ENCODE measurements at places on chromosomes 11 and 22.
A peak's percentile ranks its signal among the peaks of the same experiment; 100 is the strongest.

DNA sequence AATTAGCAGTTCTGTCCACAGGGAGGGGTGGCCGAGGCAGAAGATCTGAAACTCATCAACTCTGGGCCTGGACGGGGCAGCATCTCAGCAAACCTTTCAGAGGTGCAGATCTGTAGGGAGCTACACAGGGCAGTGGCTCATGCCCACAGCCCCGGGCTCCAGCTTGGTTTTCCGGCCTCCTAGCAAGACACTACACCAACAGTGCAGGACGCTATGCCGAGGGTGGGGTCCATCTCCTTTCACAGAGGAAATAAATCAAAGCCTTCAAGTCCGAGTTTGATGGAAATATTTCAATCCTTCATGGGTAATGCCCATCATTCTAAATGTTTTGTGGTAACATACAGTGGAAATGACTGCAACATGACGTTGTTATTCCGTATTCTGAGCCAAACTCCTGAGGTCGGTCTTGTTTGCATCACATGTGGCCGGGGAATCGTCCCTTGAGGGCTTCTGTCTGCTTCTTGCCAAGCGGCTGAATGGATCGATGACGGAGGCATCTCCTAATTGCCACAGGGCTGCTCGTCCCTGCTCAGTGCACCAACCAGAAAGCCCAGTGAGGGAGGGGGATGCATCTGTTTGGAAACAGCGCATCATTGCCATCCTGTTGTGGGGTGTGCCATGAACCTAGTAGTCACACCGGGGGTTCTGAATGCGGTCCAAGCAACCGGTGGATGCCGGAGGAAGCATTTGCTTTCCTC lies 30.0 kb downstream of the LINC01488 start:
- no peak for DNase-seq

DNA sequence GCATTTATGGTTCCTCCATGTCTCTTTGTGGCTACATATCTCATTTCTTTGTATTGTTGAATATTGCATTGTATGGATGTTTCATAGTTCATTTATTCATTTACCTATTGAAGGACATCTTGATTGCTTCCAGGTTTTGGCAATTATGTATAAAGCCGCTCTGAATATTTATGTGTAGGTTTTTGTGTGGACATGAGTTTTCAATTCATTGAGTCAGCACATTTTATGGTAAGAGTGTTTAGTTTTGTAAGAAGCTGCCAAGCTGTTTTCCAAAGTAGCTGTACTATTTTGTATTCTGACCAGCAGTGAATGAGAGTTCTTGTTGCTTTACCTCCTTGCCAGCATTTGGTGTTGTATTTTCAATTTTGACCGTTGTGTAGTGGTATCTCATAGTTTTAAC lies 39.2 kb downstream of the KDM2A start:
- no peak for DNase-seq

- no peak for DNase-seq
These were observed 2.8 kb upstream of the AIFM3 start for GRCh38 chr22:20964090-20964798.

GRCh38 chr11:58509748-58510147 lies 1.8 kb upstream of the OR5B21 start:
- no peak for DNase-seq

DNA sequence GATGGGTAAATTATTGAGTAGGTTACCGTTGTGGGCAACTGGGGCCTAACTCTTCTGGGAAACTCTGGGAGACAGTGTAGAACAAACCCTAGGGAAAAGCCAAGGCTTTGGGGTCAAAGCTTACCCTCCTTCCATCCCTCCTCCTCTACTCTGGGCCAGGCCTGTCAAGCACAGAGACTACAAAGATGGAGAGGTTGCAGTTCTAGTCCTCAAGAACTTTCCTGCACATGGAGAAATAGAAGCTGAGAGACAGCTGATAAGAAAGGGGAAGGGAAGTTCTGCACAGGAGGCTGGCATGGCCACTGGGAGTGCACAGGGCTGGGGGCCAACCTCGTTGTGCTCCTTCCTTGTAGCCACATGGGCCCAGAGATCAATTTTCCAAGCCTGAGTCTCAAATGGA lies 67.2 kb upstream of the ALX4 start:
- no peak for DNase-seq

DNA sequence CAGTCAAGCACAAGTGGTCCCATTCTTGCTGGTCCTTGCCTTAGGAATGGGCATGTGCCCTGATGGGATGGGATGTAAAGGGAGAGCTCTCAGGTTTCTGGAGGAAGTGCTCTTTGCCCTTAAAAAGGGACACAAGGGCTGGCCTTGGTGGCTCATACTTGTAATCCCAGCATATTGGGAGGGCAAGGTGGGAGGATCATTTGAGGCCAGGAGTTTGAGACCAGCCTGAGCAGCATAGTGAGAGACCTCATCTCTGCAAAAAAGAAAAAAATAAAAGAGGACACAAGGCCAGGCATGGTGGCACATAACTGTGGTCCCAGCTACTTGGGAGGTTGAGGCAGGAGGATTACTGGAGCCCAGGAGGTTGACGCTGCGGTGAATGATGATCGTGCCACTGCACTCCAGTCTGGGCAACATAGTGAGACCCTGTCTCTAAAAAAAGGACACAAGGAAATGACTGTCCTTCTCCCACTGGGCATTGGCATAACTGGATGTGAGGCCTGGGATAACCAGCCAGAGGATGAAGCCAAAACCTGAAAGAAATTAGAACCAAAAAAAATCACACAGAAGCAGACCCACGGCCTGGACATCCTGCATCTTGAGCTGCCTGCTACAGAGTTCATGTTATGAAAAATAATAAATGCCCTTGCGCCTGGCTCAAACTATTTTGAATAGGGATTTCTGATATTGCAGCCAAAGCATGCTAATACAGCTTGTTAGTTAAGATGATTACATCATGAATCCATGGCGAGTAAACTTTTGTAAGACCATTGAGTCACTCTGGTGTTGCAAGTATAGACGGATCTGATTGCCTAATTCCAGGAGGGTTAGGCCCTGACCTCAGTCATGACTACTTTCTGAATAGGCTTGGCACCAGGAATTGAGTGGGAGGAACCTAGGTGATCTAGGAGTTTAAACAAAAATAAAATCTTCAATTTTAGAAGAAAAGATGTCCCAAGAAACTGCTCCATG lies 12.9 kb upstream of the CRKL start:
- no peak for DNase-seq

- DNase-seq, result no peak
These were observed at the start of gene SSH3 for GRCh38 chr11:67303132-67303834. Gene SSH3, plus strand, starts transcription at chr11:67303530. Its CDS starts 96 bp downstream, at chr11:67303626.

- DNase-seq, result no peak
These were observed 73.5 kb upstream of the ZC3H12C start for GRCh38 chr11:110019675-110020074.

DNA sequence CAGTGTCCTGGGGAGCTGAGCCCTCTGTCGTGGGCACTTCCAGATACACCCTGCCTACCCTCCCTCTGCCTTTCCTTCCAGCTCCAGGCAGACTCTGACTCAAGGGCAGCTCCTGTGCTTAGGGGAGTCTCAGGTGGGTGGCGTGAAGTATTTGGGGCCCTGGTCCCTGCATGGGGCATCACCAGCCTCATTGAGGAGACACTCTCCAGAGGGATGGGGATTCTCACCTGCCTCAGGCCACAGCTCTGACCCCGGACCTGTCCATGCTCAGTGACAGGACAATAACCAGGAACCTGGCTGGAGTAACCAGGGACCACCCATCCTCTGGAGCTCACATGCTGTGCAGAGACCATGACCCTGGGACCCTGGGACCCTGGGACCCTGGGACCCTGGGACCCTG lies 41.2 kb downstream of the GGTLC2 start:
- no peak for DNase-seq

DNA sequence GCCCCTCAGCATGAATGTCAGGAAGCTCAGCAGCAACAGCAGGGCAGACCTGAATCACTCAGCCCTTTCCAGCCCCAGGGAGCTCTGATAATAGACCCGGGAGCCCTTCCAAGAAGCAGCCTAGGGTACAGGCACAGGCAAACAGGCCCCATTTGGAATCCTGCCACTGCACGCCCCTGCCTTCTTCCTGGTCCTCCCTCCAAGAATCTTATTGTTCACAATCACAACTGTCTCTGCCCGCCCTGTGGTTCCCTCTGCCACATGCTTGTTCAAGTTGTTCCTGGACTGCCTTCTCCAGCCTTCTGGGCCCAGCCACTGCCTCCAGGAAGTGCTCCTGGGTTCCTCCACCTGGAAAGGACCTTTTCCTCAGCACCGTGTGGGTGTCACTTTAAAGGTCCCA lies 54.6 kb downstream of the LRRC32 start:
- DNase-seq, result no peak

GRCh38 chr11:132125988-132126871 lies 755.8 kb downstream of the NTM start:
- DNase-seq, result no peak

- DNase-seq, result no peak
These were observed 20.6 kb upstream of the DDI1 start for GRCh38 chr11:104015649-104016415.

- no peak for DNase-seq
These were observed 12.8 kb downstream of the FBXO3 start for GRCh38 chr11:33761471-33761870.

DNA sequence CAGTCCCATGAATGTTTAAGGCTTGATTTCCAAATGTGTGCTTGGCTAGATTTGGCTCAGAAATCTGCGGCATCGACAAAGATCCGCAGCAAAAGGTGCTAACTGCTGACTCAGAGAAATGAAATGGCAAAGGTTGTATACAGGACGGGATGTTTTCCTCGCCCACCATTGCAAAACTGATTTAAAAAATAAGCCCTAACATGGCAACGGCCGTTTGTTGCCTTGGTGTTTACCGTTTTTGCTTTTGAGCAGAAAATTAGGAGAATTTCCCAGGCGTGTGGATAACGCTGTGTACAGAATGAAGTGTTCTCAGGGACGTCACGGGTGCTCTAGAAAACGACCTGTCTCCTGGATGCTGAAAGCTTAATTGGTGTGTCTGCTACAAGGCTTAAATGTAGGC lies 70.2 kb downstream of the ARHGAP8 start:
- no peak for DNase-seq

DNA sequence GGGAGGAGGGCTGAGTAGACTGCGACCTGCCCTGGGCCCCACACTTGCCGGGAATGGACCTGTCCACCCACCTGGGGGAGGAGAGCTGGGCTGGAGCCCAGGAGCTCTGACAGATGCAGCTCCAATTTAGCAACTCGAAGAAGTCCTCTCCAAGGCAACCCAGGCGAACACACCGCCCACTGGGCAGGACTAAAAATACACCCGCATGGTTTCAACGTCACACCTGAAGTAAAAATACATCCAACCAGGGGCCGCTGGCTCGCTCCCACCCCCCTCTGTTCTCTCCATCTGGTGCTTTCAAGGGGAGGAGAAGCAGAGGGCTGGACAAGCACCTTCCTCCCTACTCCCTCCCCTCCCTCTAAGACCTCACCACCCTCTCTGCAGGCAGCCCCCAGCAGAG lies 119.9 kb downstream of the FEZ1 start:
- DNase-seq, result no peak

DNA sequence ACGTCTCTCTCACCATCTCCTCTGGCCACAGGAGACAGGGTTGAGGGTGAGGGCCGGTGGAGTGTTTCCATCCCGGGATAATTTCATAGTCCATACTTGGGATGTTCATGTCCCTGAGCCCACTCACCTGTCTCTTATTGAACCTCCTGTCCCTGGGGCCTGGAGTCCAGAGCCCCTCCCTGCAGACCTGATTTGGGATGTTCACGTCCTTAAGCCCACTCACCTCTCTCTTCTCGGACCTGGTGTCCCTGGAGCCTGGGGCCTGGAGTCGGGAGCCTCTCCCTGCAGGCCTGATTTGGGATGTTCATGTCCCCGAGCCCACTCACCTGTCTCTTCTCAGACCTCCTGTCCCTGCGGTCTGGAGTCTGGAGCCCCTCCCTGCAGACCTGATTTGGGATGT lies 868.2 kb downstream of the BRD1 start:
- DNase-seq, result peak; percentile 42

DNA sequence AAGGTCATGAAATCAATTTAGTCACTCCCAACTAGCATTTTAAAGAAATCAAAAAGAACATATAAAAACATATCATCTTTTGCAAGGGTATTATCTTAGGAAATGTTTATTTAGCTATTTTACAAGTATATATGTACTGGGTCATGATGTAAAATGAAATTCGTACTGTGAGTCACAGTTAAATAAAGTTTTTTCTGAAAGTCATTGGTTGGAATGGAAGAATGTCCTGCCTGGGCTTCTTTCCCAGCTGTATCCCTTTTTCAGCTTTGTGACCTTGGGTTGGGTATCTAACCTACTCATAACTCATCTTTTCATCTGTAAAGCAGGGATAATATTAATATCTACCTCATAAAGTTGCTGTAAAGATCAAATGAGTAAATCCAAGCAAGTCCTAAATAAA lies 15.7 kb downstream of the FDX1 start:
- no peak for DNase-seq

GRCh38 chr11:125594958-125595357 lies 2.3 kb downstream of the STT3A start:
- DNase-seq, result no peak

- DNase-seq, result no peak
These were observed 42.7 kb upstream of the MRGPRX1 start for GRCh38 chr11:18981897-18982296.

DNA sequence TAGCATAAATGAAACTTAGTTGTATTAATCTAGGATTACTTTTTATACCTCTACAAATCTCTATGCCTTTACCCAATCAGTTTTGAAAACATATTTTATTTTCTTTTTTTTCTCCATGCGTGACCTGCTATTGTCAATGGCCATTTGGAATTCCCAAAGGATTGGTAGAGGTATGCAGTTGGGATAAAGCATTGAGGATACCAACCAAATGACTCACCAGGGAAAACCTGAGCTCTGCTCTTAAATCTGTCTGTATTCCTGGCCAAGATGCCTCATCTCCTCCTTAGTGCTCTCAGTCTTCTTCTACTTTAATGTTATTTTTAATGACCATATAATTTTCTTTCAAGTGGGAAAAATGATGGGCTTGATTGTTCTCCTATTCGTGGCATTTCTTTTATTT lies 61.9 kb downstream of the EHF start:
- no peak for DNase-seq

DNA sequence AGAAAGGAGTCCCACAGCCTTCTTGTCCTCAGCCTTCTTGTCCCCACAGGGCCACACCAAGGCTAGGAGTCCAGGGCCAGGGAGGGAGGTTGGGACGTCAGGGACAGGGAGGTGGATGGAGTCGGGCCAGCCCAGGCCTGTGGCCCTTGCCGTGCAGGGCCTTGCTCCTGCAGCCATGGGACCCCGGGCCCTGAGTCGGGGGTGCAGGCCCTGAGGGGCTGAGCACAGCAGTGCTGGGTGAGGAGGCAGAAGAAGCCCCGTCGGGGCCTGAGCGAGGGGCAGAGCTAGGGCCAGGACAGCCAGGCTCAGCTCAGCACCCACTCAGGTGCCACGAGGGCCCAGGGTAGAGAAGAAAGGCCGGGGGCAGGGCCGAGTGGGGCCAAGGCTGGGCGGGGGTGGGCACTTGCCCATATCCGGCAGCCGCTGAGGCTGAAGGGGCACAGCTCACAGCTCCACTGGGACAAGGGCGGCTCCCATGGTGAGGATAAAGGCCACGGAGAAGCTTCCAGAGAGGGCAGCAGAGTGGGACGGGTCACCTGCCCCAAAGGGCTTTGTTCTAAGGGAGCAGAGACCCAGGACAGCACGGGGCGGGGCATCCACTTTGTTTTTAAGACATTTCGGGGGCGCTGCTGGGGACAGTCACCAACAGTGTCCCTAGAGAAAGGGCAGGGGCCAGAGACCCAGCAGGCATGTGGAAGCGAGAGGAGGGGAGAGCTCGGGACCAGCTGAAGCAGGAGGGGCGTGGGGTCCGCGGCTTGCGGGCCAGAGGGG lies 3.6 kb downstream of the MLC1 start:
- DNase-seq, result peak; percentile 81

- no peak for DNase-seq
These were observed 16.6 kb downstream of the SAA1 start for GRCh38 chr11:18282626-18283025.

- no peak for DNase-seq
These were observed 29.1 kb downstream of the ST3GAL4 start for GRCh38 chr11:126384449-126385070.

Data from vagina (tissue), 2 donors.